Heart left ventricle (tissue), 16 donors: ENCODE measurements at places on chromosomes 4 and X.

- H3K4me1 ChIP-seq: no peaks in the 10 kb centered on the region
- no peak overlapping the region for H3K27ac ChIP-seq
- H3K27me3 ChIP-seq: no peaks in the 10 kb centered on the region
- H3K36me3 ChIP-seq: no peaks in the 10 kb centered on the region
- H3K4me3 ChIP-seq: no peak overlapping the region
- no peak for DNase-seq
Observed at GRCh38 chr4:1098311-1098925, 14.9 kb downstream of the RNF212 start.

DNA sequence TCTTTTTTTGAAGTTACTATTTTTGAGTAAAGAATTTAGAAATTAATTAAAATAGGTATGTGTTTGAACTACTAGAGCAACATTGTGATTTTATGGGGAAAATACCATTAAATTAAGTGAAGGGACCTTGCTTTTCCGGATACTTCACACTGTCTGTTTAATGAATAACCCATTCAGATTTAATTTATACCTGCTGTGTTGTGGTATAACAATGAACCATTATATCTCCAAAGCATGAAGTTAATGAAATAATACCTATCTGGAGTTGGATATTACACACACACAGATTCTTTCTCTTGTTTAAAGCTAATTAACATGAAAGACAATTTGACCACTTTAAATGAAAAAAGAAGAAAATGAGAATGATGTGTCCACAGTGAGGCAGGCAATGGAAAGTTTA lies 195.0 kb upstream of the GPRIN3 start:
- H3K36me3 ChIP-seq: no peaks in the 10 kb centered on the region
- no peak overlapping the region for H3K27ac ChIP-seq
- H3K4me1 ChIP-seq: no peaks in the 10 kb centered on the region
- no peak overlapping the region for H3K4me3 ChIP-seq

DNA sequence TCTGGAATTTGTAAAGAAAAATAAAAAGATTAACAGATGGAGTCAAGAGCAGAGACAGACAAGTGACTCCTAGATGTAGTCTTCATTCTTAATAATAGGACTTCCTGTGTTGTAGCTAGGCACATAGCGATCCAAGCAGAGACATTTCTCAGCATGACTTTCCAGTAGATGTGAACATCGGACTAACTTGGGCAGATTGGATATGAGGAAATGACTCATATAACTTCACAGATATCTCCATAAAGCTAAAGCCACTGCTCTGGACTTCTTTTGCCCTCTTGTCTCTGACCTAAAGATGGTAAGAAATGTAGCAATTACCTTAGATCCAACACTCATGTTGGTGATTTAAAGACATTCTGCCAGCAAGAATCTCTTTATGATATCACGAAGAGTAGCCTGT lies 131.7 kb downstream of the EPHA5 start:
- DNase-seq: no peak
- no peaks in the 10 kb centered on the region for H3K4me1 ChIP-seq
- H3K4me3 ChIP-seq: no peak overlapping the region
- no peaks in the 10 kb centered on the region for H3K36me3 ChIP-seq
- no peak overlapping the region for H3K27ac ChIP-seq

- H3K27ac ChIP-seq: no peak overlapping the region
- DNase-seq: no peak
- no peaks in the 10 kb centered on the region for H3K4me1 ChIP-seq
- H3K36me3 ChIP-seq: no peaks in the 10 kb centered on the region
- no peak overlapping the region for H3K4me3 ChIP-seq
- H3K27me3 ChIP-seq: no peaks in the 10 kb centered on the region
Observed at GRCh38 chrX:121598356-121598755, 550.9 kb downstream of the GLUD2 start.

DNA sequence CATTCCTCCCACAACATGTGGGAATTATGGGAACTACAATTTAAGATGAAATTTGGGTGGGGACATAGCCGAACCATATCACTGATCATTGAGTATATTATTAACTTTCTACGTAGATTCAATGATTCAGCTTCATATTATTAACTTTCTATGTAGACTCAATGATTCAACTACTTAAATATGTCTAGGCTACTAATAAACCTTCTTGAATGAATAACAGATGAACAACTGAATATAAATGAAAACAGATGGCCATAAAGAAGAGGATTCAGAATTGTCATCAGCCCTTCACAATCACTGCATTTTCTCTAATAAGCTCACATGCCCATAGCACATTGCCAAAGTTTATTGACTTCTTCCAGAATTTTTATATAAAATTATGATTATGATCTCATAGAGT lies 57.0 kb downstream of the CEP44 start:
- H3K27me3 ChIP-seq: no peaks in the 10 kb centered on the region
- no peak overlapping the region for H3K27ac ChIP-seq
- no peak for DNase-seq
- H3K4me1 ChIP-seq: no peaks in the 10 kb centered on the region
- H3K36me3 ChIP-seq: no peaks in the 10 kb centered on the region
- no peak overlapping the region for H3K4me3 ChIP-seq

- H3K4me3 ChIP-seq: no peak overlapping the region
- H3K27me3 ChIP-seq: peaks cover 17% of the 10 kb centered on the region
- H3K36me3 ChIP-seq: no peaks in the 10 kb centered on the region
- peaks cover 37% of the 10 kb centered on the region for H3K4me1 ChIP-seq
Observed at GRCh38 chr4:53905941-53906377, 158.4 kb downstream of the CHIC2 start.

- H3K4me3 ChIP-seq: no peak overlapping the region
- no peak overlapping the region for H3K27ac ChIP-seq
Observed at GRCh38 chr4:132065940-132066495, 1083.1 kb upstream of the PCDH10 start.

GRCh38 chrX:37781814-37782213 lies 2.0 kb downstream of the CYBB start:
- H3K4me3 ChIP-seq: peak overlapping the region; percentile 12
- H3K36me3 ChIP-seq: no peaks in the 10 kb centered on the region
- H3K27ac ChIP-seq: peak overlapping the region; percentile 76
- DNase-seq: no peak
- no peaks in the 10 kb centered on the region for H3K4me1 ChIP-seq
- H3K27me3 ChIP-seq: no peaks in the 10 kb centered on the region

- no peak overlapping the region for H3K4me3 ChIP-seq
- H3K36me3 ChIP-seq: no peaks in the 10 kb centered on the region
- no peaks in the 10 kb centered on the region for H3K4me1 ChIP-seq
- peak overlapping the region; percentile 33 for H3K27ac ChIP-seq
- no peak for DNase-seq
Observed at GRCh38 chrX:19840899-19841648, 46.3 kb downstream of the SH3KBP1 start.

GRCh38 chr4:162117051-162117450 lies 46.7 kb downstream of the FSTL5 start:
- H3K27me3 ChIP-seq: no peaks in the 10 kb centered on the region
- no peaks in the 10 kb centered on the region for H3K4me1 ChIP-seq
- no peak overlapping the region for H3K27ac ChIP-seq
- no peak overlapping the region for H3K4me3 ChIP-seq
